ENCODE measurements at places on chromosomes 2 and 18.
A peak's percentile ranks its signal among the peaks of the same experiment; 100 is the strongest.

GRCh38 chr2:134253117-134253704 lies 661 bp upstream of the MGAT5 start:
- peak; percentile 79 for DNase-seq

DNA sequence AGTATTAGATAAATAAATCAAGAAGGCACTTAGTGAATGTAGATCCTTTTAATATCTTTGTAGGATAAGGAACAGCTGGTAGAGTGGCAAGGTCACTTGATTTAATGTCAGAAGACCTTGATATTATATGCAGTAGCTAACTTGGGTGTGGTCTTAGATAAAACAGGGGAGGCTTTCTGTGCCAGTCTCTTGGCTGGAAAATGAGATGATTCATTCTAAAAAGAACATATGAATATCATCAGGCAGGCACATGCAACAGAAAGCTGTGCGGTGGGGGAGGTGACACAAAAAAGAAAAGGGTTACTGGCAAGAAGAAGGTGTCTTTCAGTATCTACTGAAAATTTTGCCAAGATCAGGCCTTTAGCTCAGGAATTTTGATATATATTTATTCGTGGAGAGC lies 931.7 kb upstream of the CELF4 start:
- DNase-seq: no peak

GRCh38 chr18:52963481-52963880 lies 623.5 kb downstream of the DCC start:
- no peak for DNase-seq

DNA sequence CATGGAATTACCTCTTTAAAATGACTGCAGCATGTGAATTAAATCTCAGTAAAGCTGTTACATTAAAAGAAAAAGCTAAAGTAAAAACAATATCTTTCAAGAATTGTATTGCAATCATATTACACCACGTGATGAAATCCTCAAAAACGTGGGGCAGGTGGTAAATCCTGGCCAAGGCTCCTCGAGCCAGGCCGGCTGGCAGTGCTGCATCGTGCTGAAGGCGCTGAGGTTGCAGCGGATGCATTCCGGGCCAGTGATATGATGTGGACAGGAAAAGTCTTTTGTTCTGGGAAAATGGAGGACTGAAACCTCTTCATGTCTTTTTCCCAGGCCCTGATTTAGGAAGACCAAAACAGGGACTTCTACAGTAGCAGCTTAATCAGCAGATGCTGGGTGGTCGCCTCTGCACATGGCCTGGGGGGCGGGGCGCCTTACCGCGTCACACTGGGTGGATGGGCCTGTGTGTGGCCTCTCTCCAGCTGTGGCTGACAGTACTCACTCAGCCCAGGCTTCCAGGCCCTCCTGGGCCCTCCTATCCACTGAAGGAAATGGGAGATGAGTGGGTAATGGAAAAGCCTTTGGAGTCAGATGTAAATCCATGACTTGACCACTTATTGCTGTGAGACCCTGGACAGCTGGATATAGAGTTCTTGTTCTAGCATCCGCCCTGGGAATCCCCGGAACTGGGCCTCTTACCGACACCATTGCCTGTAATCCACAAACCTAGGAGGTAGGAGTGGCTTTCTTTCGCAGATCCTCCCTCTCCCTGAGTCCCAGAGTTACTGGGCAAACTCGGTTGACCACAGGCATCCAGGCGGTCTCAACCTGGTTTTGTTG lies 45.1 kb downstream of the PROC start:
- DNase-seq: no peak

- no peak for DNase-seq
These were observed 75.7 kb upstream of the OTOS start for GRCh38 chr2:240216167-240216566.

DNA sequence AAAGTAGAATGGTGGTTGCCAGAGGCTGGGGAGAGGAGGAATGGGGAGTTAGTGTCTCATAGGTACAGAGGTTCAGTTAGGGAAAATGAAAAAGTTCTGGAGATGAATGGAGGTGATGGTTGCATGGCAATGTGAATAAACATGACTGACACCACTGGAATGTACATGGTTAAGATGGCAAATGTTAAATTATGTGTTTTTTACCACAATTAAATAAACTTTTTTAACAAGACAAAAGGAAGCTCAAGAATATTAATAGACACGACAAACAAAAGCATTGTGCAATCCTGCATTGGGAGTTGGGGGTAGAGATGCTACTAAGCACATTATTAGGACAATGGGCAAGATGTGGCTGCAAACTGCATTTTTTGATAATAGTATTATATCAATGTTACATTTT lies 147.7 kb downstream of the TWIST2 start:
- DNase-seq: no peak

DNA sequence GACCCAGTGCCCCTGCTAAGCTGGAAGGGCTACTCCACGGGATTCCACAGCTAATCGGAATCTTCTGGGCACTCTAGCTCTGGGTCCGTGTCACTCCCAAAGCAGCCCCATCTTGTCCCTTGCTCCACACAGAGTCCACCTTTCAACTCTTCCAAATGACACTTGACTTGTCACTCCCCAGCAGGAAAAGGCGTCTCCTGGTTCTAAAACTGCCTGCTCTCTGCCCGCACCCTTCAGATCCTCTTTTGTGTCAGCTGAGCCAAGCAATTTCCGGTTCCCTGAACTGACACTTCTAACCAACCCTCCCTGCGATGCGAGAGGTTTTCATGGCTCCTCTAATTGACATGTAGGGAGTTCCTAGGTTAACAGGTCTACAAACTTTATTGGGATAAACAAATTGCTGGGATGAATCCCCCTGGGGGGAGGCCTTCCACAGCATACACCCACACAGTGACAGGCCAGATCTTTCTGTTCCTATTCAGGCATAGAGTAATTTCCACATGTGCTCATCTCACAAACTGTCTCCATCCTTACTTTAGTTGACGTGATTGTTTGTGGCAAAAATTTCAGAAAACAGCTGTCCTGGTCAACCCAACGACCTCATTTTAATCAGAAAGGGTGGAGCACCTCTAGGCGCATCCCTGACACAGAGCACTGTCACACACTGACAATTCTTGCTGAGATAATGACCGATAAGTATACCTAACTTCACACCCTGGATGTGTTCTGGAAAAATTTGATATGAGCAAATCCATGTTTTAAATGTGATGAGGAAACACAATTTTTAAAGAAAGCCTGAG lies 104.9 kb downstream of the RBMS1 start:
- DNase-seq: no peak

DNA sequence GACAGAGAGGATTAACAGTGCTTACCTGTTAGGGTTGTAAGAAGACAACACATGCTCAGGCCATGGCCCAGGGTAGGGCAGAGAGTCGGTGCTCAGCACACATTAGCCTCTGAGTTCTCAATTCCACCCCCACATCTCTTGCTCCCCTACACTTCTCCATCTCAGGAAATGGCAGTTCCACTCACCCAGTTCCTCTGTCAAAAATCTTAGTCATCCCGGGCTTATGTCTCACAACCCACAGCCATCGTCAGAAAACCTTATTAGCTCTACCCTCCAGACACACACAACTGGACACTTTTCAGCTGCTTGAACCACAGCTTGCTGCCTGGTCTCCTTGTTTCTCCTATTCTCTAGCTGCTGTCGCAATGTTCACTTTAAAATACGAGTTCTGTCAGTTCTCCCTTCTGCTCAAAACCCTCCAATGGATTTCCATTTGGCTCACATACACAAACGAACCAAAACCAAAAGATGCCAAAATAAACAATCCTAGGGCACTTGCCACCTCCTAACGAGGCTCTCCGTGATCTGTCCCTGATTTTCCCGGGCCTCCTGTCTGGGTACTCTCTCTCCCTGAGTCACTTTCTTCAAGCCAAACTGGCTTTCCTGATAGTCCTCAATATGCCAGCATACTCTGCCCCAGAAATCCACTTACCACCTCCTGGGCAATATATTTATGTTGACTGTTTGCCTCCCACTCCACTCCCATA lies 89.7 kb downstream of the KCTD1 start:
- no peak for DNase-seq

GRCh38 chr2:190255676-190256075 lies 64.0 kb downstream of the HIBCH start:
- DNase-seq: no peak

GRCh38 chr2:135840601-135841000 lies 3.6 kb upstream of the LCT start:
- DNase-seq: no peak

DNA sequence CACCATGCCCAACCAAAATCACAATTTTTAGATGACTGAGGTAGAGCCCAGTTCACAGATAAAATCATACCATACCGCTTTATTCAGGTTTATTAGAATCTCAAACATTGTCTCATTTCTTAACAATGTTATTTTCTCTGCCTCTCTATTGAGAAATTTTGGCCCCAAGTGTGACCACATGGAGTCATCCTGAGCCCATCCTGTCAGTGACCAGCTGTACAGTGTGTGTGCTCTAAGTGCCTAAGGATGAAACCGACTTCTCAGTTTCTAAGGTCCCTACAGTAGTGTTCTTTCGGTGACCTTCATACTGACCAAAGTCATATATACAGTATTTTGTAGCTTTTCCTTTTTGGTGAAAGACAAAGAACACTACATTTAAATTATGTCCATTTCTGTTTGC lies 123.7 kb upstream of the MSTN start:
- no peak for DNase-seq

GRCh38 chr2:79850912-79851311 lies 338.1 kb downstream of the CTNNA2 start:
- no peak for DNase-seq

DNA sequence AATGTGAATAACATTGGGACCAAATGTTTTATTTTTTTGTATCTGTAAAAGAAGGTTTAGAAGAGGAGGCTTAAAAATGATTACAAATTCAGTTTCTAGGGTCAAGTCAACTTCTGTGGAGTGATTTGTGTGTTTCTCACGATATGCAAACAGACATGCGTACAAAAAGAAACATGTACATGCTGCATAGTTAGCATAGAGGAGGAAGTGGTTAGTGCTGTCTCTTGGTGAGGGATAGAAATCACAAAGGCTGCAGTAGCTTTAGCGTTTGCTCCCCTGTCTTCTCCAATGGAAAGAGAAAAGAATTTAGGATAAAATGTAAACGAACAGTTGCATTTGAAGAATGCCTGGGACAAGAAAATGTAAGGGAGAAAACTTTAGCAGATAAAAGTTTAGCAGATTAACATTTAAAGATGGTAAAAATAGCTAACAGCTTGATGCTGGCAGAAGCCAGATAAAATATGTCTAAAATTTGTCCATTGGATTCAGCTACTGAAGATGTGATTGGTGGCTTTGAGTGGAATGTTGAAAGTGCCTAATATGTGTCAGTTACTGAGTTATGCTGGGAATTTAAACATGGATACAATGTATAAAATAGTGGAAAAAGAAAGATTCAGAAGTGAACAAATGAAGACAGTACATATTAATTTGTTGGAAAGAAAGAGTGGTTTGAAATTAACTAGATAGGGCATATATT lies 44.9 kb downstream of the MALT1 start:
- DNase-seq: no peak

- DNase-seq: no peak
These were observed 21.0 kb upstream of the RAB27B start for GRCh38 chr18:54807303-54807702.

DNA sequence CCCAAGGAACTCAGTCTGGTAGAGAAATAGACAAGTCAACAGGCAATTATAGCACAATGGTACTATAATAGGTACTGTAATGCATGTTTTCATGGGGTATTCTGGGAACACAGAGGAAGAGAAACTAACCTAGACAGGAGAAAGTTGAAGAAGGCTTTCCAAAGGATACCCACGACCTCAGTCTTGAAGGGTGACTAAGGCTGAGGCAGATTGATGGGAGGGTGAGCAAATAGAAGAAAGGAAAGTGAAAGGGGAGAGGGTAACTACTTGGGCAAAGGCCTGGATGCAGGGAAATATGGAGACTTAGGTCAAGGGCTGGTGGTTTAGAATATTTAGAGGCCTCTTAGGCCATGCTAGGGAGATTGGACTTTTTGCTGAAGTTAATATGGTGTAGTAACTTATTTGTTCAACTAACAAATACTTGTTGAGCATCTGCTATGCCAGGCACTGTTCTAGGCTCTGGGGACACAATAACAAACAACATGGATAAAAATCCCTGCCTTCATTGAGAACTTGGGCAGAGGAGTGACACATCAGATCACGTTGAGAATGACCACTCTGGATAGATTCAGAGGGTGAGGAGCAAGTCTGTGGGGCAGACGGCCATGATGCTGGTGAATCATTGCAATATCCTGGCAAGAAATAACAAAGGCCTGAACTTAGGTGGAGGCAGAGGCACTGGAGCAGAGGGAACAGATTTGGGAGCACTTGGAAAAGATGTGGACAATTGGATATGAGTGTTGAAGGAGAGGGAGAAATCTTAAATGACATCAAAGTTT lies 56.4 kb downstream of the PLB1 start:
- no peak for DNase-seq

DNA sequence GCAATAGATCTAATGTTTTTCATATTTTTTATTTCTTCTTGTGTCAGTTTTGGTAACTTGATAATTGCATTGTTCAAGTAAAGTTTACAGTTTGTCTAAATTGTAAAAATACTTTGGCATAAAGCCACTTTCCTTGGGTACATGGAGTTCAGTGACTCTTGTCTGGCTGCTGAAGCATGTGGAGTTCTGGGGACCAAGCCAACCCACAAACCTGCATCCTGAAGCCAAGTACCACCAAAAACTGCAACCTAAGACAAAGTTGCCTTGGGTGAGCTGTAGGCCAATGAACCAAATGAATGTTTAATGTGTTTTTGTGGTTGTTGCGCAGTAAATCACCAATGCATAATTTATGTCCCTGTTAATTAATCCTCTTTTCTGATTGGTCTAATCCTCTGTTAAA lies 872.6 kb downstream of the BCL11A start:
- peak; percentile 52 for DNase-seq

Measured in RPMI8226 (cell line).